Activated naive CD4-positive, alpha-beta T cell (primary cell): ENCODE measurements at places on chromosomes 11 and 22.

DNA sequence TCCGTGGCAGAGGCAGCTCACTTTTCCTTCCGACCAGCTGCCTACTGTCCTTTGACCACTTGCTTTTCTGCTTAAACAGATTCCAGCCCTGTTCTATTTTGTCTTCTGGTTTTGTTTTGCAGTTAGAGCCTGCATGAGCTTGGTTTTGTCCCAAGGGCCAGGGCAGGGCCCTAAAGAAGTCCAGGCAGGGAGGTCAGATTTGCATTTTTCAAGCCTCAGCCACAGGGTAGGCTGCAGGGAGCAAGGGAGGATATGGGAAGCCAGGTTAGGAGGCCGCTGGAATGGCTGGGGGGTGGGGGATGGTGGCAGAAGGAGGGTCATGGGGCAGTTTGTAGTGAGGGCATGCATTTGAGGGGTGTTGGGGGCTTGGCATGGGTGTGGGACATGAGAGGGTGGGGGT is 23.1 kb downstream of the FADD start:
- DNase-seq: no peak

- DNase-seq: no peak
These were observed 333.9 kb downstream of the CADM1 start for GRCh38 chr11:115170133-115170815.

GRCh38 chr11:70414341-70415100 is 16.2 kb downstream of the CTTN start:
- no peak for DNase-seq

DNA sequence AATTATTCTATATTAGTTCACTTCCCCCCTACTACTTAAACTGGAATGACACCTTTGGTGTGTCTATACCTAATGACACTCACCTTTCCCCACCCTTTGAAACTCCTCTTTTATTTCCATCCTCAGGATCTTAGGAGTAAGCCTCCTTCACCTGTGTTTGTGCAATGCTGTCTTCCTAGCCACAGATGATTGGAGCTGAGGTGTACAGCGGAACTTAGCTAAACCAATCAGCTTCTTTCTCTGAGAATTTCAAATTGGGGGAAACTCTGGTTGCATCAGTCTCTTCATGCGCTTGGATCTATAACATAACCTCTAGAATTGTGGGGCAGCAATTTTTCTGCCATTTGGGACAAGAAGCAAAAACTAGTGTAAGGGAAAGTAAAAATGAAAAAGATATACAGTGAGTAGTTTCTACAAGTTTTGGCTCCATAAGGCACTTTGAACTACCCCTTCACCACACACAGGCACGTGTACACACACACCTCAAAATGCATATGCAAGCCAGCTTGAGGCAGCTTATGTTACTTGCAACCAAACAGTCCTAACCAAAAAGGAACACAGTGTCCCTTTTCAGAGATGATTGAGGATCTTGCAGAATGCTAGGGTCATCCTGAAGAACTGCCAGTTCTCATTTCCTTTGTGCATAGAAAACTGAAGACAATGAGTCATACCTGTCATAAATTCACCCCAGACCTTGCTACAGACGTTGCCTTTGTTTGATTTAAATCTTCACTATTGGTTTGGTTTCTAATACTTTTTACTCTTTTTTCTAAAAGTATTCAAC is 36.0 kb upstream of the LDLRAD3 start:
- DNase-seq: no peak

GRCh38 chr11:117328375-117329010 is 839 bp downstream of the CEP164 start:
- DNase-seq: no peak

- DNase-seq: no peak
These were observed 121.0 kb downstream of the WNT7B start for GRCh38 chr22:45855961-45856360.

GRCh38 chr11:76337923-76338322 is 43.0 kb downstream of the THAP12 start:
- DNase-seq: no peak

DNA sequence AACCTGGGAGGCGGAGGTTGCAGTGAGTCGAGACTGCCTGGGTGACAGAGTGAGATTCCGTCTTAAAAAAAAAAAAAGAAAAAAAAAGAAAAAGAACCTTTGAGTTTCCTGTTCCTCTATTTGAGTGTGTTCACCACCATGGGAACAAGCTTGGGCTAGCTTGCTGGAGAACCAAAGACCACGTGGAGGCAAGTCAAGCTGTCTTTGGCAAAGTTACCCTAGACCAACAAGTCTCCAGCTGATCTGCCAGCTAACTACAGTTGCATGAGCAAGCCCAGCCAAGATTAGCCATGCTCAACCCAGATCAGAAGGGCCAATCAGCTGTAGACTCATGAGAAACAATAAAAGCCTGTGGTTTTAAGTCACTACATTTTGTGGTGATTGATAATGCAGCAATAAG is 29.7 kb downstream of the SLN start:
- no peak for DNase-seq

DNA sequence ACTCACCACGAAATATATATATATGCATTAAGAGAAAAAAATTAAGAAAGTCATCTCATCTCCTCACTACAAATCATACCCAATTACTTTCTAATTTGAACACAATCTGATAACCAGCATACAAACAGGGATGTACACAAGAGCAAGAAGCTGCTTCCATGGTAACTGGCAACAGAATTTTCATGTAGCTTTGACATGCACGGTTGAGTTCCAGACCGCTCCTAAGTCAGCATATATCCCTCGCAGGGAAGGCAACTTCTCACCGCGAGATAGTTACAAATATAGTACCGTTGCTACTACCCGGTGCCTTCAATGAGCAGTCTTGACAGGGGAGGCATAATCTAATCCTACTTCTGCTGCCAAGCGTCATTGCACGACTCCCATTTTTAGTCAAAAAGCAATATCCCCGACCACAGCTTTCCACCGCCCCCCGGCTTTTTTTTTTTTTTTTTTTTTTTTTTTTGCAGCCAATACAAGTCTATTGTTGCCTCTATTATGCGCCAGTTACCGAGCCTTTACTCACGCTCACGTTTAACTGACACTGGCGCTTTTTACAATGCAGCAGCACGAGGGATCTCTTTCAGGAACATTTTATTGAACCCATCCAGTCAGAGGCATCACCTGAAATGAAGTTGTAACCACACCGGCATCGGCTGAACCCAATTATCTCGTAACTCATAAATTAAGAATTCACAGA is 2.2 kb downstream of the CADM1 start:
- no peak for DNase-seq

DNA sequence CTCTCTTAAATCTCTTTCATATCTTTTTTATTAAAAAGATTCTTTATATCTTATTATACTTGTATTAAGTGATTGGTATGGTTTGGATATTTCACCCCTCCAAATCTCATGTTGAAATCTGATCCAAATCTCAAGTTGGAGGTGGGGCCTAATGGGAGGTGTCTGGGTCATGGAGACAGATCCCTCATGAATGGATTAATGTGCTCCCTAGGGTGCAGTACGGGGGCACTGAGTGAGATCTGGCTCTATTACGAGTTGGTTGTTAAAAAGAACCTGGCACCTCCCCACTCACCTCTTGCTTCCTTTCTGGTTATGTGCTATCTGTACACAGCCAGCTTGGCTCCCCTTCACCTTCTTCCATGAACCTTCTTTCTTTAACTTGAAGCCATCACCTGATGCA is 149.6 kb downstream of the CWF19L2 start:
- no peak for DNase-seq

GRCh38 chr22:21760640-21761039 is 25.0 kb upstream of the YPEL1 start:
- no peak for DNase-seq

DNA sequence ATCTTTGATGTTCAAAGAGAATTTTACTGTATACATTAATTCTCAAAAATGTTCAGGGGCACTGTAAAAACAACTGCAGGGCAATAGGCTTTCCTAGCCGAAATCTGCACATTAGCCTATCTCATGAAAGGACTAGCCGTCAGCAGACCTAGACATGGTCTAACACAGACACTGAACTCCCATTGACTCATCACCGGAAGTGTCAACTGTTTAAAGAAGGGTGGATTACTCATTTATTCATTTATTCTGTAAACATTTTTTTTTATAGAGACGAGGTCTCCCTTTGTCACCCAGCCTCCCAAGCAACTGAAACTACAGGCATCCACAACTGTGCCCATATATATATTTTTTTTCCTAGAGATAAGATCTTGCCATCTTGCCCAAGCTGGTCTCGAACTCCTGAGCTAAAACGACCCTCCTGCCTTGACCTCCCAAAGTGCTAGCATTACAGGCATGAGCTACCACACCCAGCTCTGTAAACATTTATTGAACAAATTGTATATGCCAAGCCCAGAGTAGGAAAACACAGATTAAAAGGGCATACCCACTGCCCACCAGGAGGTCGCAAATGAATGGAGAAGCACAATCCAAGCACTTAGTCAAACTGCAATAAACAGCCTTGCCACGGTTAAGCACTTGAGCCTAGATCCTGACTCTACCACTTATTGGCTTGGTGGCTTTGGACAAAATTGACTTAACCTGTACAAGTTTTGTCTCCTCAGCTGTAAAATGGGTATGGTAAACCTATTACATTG is 26.6 kb downstream of the RAB30 start:
- no peak for DNase-seq

- DNase-seq: no peak
These were observed 32.0 kb downstream of the KCNC1 start for GRCh38 chr11:17766590-17766989.

DNA sequence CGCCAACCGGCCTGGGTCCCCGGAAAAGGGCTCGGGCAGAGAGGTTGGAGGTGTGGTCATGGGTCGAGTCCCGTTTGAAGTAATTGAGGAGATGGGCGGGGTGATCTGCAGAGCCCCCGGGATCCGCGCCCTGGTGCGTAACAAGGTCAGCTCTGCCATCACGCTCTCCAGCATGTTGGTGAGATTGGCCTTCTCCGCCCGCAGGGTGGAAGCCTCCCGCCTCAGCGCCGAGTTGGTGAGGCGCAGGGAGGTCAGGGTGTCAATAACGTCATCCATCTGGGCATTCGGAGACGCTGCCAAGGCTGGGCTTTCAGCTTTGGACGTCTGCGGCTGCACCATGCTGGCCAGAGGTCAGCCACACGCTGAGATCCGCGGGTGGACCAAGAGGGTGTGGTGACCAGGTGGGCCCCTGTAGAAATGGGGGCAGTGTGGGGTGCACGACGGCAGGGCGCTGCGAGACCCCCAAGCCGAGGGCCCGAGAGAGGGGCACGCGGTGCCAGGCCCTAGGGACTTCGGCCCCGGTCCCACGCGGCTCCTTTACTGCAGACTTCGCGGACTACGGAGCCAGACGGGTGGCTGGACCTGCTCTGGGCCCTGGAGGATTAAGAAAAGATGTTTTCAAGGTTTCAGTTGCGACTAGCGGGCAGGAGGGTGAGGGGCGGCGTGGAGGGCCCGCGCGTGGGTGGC is 672 bp downstream of the RTL6 start:
- DNase-seq: no peak

DNA sequence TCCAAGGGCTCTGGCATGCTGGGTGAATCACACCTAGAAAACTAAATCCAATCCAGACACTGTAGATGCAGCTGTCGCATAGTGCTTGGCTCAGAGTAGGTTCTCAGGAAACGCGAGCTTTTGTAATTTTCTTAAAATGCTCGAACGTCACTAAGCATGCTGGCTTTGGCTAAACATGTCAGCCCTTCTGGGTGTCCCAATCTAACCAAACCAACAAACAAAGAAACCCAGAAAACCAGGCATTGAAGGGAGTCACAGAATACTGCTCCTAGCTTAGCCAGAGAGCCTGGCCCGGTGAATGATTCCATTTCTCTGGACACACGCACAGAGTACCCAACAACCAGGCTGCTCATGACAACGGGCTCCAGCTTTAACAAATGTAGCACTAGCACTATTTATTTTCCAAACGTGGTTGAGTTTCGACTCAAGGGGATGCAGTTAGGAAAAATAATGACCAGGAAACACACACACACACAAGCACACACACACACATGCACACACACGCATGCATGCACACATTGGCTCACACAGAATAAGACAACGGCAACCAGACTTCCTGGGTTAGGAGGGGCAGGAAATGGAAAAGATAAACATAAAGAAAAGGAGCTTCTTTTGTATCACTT is 492.6 kb downstream of the MIAT start:
- DNase-seq: no peak

DNA sequence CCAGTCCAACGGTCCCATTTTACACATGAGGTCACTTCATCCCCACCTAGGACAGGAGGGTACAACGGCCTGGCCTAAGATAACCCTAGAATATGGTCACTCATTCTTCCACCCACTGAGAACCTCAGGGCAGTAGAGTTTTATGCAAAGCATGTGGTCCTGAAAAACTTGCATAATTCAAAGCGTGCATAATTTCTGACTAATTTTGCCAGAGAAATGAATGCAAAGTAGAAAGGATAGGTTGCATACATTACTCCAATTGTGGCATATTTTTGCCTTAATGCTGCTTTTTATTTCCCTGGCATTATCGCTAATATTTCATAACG is 32.5 kb upstream of the SLC35C1 start:
- DNase-seq: no peak

GRCh38 chr11:72635309-72635915 is 38.8 kb downstream of the PDE2A start:
- DNase-seq: no peak

- no peak for DNase-seq
These were observed 70.0 kb upstream of the FAT3 start for GRCh38 chr11:92154611-92155010.

GRCh38 chr22:30841273-30841672 is 127.3 kb downstream of the MORC2 start:
- DNase-seq: no peak

DNA sequence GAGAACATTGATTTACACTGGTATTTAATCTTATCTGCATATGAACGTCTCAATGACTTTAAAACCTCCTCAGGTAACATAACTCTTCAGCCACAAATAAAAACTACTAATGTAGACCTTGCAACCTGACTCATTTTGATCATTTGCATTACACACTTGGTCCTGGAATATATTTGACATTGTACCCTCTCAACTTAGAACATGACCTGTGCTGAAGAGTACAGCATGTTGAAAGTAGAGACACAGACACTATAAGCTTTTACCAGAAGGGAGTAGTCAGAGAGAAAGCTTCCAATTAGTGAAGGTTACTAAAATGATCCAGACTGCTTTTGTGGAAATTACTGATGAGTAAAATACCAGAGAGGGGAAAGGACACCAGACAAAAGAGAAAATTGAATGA is 390.6 kb upstream of the ANO3 start:
- DNase-seq: no peak

GRCh38 chr22:23268139-23268712 is 87.9 kb downstream of the BCR start:
- no peak for DNase-seq

DNA sequence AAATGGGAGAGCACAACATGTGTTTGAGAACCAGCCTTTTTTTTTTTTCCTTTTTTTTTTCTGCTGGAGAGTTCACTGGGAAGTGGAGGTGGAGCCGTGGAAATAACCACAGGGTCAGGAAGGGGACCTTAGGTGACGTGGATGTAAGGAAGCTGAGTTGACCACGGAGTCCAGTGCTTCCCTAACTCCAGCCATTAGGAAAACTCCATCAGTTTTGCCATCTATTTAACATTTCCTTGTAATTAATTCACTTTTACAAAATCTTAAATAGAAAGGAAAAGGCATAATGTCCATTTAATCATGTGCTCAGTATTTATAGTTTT is 2.0 kb upstream of the CDK2AP2 start:
- DNase-seq: no peak
